ENCODE measurements at places on chromosomes 3 and 15.

DNA sequence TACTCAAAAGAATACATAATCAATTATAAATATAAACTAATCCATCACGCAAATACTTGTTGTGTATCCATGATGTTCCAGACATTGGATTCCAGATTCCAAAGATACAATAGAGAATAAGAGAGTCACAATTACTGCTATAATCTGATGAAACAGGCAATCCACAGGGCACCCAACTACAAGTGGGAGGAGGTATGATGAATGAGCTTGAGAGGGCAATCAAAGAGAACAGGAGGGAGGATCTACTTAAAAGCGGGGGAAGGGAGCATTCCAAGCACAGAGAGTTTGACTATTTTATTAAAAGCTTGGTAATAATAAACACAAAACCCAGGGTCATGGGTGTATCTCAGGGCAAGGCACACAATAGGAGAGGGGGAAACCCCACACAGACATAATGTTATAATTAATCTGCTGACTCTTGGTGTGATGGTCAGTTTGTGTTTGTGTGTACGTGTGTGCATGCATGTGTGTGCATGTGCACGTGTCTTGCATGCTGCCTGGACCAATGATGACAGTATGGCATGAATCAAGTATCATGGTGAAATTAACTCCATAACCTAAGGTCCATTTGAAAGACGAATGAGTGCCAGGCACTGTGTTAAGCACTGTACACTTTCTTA lies 325.4 kb upstream of the WNT5A start:
- no peak for DNase-seq

DNA sequence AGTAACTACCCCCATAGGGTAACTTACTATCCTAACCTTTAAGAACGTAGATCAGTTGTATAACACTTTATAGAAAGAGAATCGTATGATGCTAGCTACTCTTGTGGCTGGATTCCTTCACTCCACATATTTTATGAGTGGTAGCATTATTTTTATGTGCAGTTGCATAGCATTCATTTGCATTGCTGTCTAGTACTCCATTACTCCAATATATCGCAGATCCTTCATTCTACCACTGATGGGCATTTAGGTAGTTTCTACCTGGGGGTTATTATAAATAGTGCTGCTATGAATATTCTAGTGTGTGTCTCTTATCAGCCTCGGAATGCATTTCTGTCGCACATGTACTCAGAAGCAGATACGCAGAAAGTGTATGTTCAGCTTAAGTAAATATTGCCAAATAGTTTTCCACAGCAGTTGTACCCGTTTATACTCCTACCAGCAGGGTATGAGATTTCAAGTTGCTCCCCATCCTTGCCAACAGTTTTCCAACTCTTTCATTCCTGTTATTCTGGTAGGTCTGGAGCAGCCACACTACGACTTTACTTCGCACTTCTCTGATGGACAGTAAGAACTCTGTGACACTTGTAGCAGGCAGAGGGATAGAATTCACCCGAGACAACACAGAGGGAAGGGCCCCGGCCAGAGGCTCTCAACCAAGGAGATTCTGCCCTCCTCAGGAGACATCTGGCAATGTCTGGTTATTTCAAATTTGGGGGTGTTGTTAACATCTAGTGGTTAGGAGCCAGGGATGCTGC lies 9.8 kb upstream of the VGLL4 start:
- no peak for DNase-seq

GRCh38 chr3:152146461-152146860 lies 122.3 kb upstream of the MBNL1 start:
- DNase-seq: no peak

- no peak for DNase-seq
Measured at GRCh38 chr3:50574444-50574831, 5.1 kb downstream of the HEMK1 start.

GRCh38 chr15:53757906-53758305 lies 1.6 kb downstream of the WDR72 start:
- no peak for DNase-seq

DNA sequence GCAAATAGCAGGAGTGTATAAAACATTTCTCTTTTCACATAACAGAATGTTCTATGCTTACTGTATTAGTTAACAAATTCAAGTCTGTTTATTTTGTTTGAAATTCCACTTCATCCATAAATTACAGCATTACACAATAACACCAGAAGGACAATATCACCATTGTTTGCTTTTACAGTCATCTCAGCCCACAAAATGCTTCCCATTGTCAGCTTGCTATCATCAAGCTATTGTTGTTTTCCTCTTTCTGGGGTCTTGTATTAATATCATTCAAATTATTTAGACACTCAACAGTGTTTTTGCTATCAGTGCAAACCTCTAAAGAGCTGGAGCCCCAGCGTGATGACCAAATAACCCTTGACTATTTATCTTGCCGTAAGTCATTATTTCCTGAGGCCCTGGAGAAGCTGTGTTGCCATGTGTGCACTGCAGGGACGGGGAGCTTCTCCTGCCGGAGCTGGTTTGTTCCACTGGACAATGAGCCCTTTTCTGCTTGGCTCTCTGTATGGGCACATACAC lies 1.1 kb downstream of the SAMMSON start:
- DNase-seq: no peak

DNA sequence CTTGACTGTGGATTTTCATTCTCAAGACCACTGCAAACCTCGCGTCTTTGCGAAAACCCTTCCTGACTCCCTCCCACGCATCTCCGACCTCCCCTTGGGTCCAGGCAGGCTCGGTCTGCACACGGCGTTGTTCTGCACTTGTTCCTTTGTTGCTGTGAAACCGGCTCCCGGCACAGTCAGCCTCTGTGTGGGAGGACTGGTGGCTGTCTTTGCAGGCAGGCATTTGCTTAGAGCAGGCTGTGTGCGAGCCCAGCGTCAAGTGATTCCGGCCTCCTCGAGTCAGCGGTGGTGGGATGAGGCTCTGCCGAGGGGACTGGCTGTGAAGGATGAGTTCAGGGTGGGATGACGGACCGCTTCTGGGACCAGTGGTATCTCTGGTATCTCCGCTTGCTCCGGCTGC lies 102.6 kb upstream of the ROPN1 start:
- no peak for DNase-seq

DNA sequence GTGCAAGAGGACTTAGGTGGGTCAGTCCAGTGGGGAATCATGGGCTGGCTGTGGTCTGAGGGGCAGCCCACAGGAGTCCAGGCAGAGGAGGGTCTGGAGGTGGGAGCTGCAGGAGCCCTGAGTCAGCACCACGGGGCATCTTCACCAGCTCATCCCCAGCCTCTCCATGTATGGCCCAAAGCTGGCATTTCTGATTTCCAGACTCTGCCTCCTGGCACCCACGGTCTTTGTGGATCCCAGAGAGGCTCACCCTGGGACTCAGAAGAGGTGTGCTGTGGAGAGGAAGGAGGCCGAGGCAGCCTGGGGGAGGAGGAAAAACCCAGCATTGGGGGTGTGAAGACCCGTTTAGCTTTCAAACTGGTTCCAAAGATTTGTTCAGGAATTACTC lies 64.5 kb upstream of the KLF13 start:
- no peak for DNase-seq

DNA sequence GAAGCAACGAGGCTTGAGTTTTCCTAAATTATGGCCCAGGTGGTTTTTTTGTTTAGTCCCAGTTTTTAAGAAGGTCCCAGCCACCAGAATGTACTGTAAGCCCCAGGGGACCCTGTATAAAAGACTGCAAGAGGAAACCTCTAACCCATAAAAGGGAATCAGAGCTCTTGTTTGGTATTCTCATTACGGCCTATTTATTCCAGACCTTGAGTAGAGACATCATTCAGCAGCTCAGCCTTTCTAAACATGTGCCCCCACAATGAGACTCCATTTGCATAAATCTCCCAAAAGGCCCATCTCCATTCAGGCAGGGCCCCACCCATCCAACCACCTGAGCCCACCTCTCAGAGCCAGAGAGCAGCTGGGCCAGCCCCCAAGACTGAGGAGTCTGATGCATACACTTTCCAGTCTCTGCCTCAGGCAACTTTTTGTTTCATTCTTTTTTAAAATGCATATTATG lies 25.7 kb downstream of the ZDHHC3 start:
- DNase-seq: no peak

- DNase-seq: no peak
Measured at GRCh38 chr3:177603148-177603603, 405.9 kb upstream of the TBL1XR1 start.

DNA sequence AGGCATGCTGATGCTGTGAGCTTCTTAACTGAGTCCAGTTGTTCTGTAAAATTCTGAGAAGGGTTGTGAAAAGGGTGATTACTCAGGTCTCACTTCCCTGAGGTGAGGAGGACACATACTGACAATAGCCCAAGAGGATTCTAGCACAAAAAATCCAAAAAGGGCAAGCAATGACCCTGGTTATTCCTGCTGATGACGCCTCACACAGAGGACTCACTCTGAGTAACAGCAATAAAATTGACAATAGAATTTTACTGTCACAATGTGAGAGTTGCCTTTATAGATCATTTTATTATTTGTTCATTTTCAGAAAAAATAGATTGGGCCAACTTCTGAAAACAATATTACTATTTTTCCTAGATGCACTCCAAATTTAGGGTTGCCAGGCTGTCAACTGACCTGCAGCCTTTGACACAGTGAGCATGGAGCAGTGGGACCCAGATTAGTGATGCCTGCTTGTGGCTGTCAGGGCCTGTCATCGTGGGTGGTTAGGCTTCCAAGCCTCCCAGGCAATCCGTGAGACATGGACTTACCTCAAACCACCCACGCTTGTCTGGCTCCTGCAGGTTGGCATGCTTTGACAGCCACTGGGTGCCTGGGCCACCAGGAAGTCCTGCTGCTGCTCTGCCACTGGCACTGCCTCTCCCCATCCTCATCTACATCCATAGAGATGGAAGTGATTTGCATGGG lies 396.0 kb upstream of the THBS1 start:
- DNase-seq: no peak

- no peak for DNase-seq
Measured at GRCh38 chr3:152126260-152126659, 142.5 kb upstream of the MBNL1 start.

- DNase-seq: no peak
Measured at GRCh38 chr3:180420016-180420415, 181.9 kb upstream of the TTC14 start.

DNA sequence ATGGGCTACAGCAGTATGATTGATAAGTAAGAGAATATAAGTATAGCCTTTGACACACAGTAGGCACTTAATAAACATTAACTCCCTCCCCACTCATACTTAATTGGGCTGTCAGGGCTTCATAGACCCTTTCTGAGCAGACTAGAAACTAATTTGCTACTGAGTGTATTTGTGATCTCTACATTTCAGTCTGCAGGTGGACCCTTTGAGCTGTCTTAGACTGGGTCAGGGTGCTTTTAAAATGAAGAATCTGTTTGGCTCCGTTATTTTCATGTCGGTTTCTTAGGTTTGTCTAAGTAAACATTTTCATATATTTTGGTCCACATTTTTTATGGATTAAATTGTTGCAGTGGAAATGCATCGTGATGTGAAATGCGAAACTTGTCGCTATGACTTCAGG lies 50.3 kb upstream of the SELENOK start:
- no peak for DNase-seq

DNA sequence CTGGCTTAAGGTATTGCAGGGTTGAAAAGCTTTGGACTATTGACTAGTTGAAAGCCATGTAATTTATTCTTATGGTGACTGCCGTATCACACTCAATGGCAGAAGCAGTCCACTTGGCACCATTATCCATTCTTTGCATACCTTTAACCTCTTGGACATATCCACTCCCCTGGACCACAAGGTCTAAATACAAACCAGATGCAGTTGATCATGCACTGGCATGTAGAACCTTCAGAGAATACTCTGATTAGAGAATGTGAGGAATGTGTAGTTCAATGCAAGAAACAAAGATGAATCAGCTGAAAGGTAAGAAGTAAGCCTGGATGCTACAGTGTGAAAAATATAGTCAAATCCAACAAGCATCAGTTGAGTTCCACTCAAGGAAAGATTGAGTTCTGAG lies 93.1 kb downstream of the FRMD5 start:
- DNase-seq: peak; percentile 36

DNA sequence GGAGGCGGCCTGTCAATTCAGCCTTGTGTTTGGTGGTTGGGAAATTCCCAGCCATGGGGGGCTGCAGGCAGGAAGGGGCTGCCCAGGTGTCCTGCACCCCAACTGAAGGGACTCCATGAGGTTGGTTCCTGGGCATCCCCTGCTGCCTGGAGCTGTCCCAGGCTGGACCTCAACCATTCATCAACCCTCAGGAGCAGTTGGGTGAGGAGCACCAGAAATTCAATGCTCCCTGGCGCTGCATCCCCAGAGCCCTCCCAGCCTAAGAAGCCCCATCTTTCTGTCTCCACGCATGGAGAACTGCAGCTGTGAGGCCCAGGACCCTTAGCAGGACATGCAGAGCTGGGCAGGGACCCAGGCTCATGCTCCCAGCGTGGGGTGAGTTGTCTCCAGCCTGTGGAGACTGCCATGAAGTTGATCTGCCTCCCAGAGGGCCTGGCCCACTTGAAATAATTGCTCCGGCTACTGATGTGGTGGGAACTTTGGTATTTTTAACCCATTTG lies 8.0 kb upstream of the SEMA3B start:
- no peak for DNase-seq

DNA sequence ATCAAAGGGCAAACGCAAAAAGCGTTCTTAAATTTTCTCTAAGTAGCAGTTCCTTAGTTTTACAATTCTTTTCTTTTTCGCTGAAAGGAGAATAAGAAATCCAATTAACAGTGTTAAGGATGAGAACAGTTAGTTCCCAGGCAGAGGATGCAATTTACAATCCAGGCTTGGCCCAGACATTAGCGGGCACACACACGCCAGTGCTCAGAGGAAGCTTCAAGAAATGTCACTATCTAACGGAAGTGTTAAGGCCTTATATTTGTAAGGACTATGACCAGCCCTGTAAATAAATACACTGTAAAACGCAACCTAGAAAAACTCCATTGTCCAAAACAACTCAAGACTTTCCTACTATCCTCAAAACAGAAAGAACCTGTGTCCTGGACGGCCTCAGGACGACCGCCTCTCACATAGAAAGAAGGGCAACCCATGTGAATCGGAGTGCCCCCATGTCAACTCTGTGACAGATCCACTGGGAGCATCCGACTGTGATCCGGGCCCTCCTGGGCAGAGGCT lies 1.3 kb downstream of the ACAP2 start:
- no peak for DNase-seq

DNA sequence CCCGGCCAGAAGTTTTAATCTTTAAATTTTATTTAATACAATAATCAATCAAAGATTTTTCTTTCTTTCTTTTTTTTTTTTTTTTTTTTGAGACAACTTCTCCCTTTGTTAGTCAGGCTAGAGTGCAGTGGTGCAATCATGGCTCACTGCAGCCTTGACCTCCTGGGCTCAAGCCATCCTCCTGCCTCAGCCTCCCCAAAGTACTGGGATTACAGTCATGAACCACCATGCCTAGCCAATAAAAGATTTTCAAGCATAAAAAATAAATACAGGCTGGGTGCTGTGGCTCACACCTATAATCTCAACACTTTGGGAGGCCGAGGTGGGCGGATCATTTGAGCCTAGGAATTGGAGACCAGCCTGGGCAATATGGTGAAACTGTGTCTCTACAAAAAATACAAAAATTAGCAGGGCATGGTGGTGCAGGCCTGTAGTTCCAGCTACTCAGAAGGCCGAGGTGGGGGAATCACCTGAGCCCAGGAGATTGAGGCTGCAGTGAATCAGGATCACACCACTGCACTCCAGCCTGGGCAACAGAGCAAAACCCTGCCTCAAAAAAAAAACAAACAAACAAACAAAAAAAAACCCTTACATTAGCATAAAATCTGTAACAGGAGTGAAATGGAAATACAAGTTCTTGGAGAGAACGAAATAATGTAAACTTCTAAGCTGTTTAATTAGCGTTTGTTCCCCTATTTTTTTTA lies 29.1 kb upstream of the SRP14 start:
- no peak for DNase-seq

GRCh38 chr15:94265009-94265408 lies 33.6 kb downstream of the MCTP2 start:
- no peak for DNase-seq

GRCh38 chr15:77860071-77860691 lies 217.3 kb downstream of the TBC1D2B start:
- no peak for DNase-seq

All from AG04450 (cell line).